Ovary (tissue), 10 donors: ENCODE measurements at places on chromosomes 1 and 21. TPM values are rescaled to one million over a fixed set of nuclear protein-coding genes. Genes with fewer than 3 reads are reported as not detected.

GRCh38 chr21:33149181-33149580 is 79.2 kb downstream of the OLIG1 start:
- DNase-seq = no peak

GRCh38 chr1:183914891-183915290 is 110.0 kb downstream of the RGL1 start:
- DNase-seq = no peak

DNA sequence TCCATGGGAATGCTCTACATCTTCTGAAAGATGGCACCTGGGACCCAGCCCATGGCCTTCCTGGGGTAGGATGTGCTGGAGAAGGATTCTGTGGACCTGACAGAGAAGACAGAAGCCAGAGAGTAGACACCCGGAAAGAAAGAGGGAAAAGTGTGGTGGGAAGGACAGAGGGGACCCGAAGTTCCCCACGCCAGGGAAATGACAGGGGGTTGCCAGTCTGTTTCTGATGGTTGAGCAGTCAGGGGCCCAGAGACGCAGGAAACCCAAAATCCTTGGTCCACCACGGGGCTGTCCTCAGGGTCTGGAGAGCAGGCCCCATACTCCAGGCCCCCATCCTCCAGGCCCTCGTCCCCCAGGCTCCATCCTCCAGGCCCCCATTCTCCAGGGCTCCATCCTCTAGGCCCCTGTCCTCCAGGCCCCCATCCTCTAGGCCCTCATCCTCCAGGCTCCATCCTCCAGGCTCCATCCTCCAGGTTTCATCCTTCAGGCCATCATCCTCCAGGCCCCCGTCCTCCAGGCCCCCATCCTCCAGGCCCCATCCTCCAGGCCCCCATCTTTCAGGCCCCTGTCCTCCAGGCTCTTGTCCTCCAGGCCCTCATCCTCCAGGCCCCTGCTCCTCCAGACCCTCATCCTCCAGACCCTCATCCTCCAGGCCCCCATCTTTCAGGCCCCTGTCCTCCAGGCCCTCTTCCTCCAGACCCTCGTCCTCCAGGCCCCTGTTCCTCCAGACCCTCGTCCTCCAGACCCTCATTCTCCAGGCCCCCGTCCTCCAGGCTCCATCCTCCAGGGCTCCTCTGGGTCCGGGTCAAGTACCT is 1.0 kb upstream of the TFF2 start:
- no peak for DNase-seq

GRCh38 chr1:32341186-32341757 is 5.2 kb upstream of the MARCKSL1 start:
- no peak for DNase-seq

DNA sequence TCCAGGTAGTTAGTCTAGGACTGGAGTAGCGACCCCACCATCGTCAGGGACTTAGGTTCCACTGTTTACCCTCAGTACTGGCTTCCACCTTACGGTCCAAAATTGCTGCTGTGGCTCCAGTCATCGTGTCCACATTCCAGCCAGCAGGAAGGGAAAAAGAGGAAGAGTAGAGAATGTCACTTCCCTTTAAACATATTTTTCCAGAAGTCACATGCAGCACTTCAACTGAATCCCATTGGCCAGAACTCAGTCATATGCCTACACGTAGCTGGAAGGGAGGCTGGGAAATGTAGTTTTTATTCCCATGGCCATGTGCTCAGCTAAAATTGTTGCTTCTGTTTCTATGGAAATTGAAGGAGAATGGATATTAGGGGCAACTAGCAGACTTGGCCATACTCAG is 84.1 kb upstream of the SELENON start:
- DNase-seq = no peak

DNA sequence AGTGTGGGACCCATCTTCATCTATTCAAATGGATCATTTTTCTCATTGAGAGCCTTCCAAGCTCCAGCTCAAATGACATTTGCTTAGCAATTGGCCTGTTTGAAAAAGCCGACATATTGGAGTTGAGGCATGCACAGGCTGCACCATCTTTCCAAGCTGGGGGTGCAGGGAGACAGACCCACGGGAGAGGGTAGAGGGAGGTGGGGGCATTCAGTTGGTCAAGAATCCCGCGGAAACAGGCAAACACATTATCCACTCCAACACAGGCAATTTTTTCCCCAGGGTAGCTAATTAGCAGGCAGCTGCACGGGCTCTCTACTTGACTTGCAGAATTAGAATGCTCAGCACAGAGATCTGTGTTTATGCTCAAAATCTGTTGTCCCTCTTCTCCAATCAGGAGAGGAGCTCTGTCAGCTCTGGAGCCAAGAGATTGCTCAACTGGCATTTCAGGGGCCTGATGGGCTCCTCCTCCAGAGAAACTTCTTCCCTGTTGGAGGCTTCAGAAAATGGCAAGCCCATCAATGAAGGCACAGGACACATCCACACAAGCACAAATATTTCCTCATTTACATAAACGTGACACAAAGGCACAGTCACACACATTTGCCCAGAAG is 267.8 kb downstream of the FOXD2 start:
- no peak for DNase-seq

- DNase-seq = peak; percentile 83
Observed at GRCh38 chr1:45266151-45266801, 59.9 kb upstream of the ZSWIM5 start.

DNA sequence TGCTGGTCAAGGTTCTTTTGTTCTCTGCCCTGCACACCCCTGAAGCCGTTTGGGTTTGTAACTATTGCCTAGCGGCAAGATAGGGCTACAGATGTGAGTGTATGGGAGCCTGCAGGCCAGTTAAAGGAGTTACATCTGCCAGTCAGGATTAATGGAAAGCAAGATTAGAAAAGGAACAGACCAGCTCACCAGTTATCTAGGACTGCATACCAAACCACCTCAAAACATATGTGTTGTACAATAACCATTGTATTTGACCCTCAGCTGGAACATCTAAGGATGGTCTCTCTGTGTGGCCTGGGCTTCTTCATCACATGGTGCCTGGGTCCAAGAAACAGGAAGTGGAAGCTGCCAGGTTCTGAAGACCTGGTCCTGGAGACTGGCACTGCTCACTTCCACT is 52.5 kb upstream of the FBXO28 start:
- DNase-seq = no peak

GRCh38 chr1:56317722-56318121 is 261.6 kb downstream of the PLPP3 start:
- no peak for DNase-seq

- DNase-seq = no peak
Observed at GRCh38 chr1:19151537-19151936, 58.5 kb downstream of the UBR4 start.

DNA sequence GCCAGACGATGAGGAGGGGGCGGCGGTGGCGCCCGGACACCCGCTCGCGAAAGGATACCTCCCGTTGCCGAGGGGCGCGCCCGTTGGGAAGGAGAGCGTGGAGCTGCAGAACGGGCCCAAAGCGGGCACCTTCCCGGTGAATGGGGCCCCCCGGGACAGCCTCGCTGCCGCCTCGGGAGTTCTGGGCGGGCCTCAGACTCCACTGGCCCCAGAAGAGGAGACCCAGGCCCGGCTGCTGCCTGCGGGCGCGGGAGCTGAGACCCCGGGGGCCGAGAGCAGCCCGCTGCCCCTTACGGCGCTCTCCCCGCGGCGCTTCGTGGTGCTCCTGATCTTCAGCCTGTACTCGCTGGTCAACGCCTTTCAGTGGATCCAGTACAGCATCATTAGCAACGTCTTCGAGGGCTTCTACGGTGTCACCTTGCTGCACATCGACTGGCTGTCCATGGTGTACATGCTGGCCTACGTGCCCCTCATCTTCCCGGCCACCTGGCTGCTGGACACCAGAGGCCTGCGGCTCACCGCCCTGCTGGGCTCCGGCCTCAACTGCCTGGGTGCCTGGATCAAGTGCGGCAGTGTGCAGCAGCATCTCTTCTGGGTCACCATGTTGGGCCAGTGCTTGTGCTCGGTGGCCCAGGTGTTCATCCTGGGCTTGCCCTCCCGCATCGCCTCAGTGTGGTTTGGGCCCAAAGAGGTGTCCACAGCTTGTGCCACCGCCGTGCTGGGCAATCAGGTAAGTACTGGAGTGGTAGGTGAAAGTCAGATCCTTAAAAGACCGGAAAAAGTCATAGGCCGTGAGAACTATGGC is 588 bp downstream of the FLVCR1 start:
- DNase-seq = no peak

DNA sequence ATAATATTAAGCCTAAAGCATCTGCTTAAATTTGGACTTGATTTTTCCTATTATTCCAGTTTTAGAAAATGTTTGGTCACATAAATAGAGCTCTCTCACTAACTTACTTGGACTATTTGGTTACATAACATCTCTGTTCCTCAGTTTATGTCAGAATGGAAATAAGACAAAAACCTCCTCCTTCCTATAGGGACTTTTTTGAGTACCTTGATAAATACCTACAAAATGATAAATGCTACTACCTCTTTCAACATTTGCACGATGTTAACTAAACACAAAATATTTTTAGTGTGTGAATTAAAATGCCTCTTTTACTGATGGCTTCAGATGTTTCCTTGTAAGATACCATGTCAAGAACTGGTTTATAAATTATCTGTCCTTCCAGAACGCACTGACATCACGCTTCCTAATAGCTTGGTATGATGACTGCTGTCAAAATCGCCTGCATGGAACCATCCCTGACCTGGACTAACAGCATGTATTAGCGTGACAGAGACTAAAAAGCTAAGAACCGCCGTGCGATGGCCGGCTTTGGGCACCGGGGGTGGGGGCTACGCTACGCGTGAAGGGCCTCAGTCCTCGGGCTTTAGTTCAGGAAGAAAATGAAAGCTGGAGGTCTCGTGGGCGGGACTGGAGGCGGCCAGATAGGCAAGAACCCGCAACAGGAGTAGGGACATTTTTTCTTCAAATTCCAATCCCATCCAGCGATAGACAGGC is 133.2 kb upstream of the BARHL2 start:
- peak; percentile 30 for DNase-seq

DNA sequence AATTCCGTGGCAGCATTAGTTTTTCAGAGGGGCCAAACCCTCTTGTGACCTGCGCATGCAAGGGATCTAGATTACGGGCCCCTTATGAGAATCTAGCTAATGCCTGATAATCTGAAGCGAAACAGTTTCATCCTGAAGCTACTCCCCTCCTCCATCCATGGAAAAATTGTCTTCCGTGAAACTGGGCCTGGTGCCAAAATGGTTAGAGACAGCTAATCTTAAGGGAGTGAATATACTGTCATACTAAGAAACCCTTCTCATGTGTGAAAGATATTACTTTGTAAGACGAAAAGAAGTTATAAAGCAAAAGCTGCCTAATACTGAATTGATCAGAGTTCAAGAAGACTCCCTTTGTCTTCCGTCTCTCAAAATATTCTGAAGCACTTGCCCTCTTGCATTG is 166.3 kb downstream of the DUSP10 start:
- no peak for DNase-seq

DNA sequence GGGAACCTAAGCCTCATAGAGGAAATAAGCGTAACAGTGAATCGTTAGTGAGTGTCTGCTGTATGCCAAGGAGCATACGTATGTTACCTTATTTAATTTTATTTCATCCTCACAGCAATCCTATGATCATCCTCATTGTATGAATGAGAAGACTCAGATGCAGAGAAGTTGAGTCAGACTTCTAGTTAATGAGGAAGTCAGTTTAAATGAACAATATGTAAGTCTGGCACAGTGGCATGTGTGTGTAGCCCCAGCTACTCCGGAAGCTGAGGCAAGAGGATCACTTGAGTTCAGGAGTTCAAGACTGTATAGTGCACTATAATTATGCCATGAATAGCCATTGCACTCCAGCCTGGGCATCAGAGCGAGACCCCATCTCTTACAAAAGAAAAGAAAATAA is 148.0 kb downstream of the ZZZ3 start:
- no peak for DNase-seq

DNA sequence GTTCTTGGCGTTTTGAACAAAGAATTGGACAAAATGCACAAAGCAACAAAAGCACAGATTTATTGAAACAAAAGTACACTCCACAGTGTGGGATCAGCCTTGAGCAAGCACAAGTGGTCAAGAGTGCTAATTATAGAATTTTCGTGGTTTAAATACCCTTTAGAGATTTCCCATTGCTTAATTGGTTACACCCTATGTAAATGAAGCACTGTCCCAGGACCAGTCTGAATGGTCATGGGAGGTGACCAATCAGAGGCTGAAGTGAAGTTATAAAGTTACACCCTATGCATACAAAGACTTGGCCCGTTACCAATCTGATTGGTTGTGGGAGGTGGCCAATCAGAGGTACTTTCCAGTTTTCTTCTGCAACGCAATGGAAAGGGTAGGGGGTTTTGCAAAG is 223.6 kb downstream of the CENPF start:
- no peak for DNase-seq

ATXN7L2 gene
- total RNA-seq = 3.6 TPM

HS2ST1 gene
- 24.2 TPM for total RNA-seq

POFUT2 gene
- total RNA-seq = 26.2 TPM

SLC9C2 gene
- 0.48 TPM for total RNA-seq

IGSF9 gene
- 2.0 TPM for total RNA-seq

PDPN gene
- 17.6 TPM for total RNA-seq

MYOG gene
- total RNA-seq = not detected

UBR4 gene
- 120 TPM for total RNA-seq

CRP gene
- total RNA-seq = not detected

ATP6V1G3 gene
- not detected for total RNA-seq

RASSF5 gene
- total RNA-seq = 6.3 TPM

NGF gene
- 16.1 TPM for total RNA-seq

OR2AJ1 gene
- total RNA-seq = not detected

LCE2A gene
- total RNA-seq = not detected

SGIP1 gene
- 3.4 TPM for total RNA-seq
